ENCODE measurements at places on chromosomes 2 and 18. TPM values are rescaled to one million over a fixed set of nuclear protein-coding genes. Genes with fewer than 3 reads are reported as not detected.

- no peak for DNase-seq
Measured at GRCh38 chr2:27727257-27727656, 44.3 kb upstream of the MRPL33 start.

Gene AQP4
- total RNA-seq = not detected

Gene RAB6C
- 0.13 TPM for total RNA-seq

DNA sequence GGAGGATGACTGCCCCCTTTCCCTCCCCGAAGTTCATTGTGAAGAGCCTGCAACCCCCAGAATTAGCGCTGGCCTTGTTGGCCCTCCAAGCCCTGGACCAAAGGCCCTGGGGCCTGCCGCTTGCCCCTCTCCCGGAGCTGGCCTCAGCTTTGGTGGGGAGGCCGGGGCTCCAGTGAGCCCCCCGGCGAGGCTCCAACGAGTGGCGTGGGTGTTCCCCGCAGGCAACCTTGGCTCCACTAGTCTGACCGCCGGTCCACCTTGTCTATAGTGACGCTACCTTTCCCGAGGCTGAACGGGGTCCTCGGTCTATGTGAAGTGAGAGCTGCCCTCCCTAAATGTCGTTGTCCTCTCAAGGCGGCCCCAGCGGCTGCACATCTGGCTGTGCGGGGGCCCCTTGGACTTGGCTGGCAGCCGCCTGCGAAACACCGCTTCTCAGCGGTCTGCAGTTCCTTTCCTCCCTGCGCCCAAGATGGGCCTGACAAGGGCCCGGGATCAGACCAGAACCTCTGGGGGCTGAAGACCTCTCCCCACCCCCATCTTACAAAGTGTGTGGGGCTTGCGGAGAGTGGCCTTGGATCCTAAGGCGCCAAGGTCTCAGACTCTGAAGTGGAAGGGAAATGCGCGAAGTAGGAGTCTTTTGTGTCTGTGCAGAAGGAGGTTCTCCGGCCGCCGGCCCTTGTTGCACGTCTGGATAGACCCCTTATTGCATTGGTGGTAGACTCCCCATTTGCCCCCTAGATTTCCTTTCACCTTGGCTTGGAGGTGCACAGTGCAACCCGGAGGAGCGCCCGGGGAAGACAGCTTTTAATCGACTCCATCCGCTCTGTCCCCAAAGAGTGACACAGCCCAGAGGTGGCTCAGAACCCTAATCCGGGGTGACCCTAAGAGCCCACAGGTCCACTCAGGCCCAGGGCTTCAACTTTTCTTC lies 3.9 kb upstream of the HOXD10 start:
- DNase-seq = no peak

GRCh38 chr2:237012577-237013267 lies 73.0 kb upstream of the COPS8 start:
- DNase-seq = no peak

DNA sequence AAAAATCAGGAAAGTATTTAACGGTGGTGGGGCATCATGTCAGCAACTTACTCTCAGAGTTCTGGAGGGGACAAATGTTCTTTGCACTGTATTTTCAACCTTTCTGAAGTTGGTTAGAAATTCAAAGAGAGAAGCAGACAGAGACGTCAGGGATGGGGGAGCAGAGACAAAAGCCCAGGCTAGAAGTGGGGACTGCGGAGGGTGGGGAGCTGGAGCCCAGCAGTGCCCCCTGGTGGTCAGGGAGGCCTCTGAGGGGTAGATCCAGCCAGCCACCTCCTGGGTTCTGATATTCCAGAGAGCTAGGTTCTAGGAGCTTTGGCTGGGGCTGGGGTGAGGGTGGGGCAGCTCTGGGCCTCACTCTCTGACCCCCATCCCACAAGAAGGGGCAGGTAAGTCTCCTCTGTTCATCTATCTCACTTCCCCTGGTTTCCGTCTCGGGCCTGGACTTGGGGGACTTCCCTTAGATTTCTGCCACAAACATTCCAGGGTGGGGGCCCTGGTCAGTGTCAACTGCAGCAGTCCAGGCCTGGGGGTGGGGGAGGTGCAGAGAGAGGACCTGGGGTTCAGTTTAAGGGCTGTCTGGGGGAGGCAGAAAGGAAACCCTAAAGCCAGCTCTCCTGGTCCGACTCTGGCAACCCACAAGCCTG lies 8.9 kb downstream of the TNS1 start:
- no peak for DNase-seq

Gene IL1A
- total RNA-seq = not detected

- DNase-seq = no peak
Measured at GRCh38 chr2:120772261-120772660, 36.6 kb downstream of the GLI2 start.

- no peak for DNase-seq
Measured at GRCh38 chr2:142241016-142241415, 110.2 kb upstream of the LRP1B start.

GRCh38 chr2:171545086-171545485 lies 22.8 kb downstream of the CYBRD1 start:
- no peak for DNase-seq

DNA sequence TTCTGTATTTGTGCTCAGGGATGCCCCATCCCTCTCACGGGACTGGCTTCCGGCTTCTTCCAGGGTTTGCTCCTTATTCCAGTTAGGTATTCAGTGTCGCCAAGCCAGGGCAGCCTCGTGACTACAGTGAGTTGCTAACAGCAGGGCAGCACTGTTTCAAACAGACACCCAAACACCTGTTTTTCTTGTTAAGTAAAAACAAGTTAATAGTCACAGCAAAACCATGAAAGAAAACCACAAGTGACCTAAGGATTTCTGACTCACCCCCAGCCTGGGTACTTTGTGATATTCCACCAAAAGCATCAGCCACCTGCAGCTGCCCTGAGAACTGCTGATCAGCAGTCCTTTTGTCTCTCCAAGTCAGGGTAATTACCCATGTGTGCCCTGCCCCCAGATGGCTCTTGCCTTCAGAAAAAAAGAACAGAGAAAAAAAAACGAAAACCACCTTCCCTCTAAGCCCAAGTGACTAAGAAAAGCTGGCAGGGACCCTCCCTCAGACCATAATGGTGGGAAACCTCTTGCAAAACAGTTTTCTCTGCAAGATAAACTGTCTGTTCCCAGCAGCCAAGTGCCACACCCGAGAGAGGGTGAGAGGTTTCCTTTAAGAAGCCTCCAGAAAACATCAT lies 178.2 kb downstream of the ANAPC1 start:
- peak; percentile 96 for DNase-seq

DNA sequence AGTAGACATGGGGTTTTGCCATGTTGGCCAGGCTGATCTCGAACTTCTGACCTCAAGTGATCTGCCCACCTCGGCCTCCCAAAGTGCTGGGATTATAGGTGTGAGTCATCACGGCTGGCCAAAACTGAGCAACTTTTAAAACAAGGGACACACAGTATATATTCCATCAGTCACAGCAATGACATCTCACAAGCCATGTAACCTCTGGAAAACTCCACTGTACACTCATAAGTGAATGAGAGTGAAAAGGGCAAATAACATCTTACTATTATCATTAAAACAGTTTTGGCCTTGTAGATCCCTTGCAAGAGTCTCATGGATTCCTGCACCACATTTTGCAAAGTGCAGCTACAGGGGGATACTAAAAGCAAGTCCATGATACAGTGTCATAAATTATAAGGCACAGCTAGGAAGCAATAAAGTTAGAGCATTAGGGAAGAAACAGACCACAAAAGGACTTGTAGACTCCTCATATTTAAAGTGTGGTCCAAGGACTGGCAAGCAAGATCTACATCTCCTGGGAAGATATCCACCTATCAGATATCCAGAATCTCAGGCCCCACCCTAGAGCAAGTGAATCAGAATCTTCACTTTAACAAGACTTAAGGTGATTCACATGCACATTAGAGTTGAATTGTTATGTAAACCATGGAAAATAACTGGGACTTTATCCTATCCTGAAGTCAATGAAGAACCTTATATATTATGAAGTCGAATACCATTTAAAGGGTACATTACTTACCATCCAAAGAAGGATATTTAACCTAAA lies 5.7 kb downstream of the SMC6 start:
- DNase-seq = no peak

DNA sequence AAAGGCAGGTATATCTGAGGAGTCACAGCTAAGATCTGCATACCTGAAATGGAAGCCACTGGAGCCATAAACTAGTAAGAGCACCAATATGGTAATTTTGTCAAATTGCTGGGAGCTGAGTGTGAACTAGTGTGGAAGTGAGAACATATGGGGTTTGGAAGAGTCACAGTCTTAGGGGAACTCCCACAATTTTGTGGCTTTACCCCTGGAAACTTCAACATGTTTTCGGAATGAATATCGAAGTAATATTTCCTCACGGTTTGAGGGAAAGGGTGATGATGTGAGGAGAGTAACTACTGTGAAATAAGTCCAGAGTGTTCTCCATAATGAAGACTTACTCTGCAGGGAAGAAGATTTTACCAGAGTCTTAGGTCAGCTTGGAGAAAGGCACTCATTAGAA lies 565.9 kb downstream of the RIT2 start:
- no peak for DNase-seq

DNA sequence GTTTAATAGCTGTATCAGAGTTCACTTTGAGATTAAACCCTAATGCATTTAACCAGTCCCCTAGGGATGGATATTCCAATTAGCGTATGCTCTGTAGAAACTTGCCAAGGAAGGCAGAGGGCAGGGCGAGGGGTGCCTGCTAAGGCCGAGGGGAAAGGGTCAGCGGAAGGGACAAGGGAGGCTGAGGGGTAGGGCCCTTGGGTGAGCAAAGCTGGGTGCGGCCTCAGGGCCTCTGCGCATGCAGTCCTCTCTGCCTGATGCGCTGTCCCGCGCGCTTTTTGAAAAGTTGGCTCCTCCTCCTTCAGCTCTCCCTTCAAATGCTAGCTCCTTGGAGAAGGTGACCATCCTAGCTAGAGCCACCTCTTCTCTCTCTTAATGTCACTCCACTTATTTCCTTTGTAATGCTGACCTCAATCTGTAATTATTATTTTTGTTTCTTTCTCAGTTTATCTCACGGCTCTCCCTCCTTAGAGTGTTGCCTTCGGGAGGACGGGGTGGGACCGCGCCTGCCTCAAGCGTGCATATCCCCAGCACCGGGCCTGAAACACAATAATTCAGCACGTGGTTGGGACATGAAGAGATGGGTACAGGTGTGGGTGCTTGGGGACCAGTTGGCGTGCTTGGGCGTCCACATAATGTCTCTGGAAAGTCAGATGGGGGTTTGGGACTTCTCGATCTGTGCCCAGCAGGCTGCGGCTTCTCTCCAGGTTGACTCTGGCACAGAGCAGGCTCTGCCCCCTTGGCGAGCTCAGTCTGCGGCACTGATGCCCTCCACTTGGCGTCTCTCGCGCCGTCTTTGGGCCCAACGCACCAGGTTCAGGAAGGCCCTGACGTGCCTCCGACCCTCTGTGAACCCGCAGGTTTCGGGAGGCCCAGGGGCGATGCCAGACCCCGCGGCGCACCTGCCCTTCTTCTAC lies 10.0 kb downstream of the ZAP70 start:
- DNase-seq = no peak

DNA sequence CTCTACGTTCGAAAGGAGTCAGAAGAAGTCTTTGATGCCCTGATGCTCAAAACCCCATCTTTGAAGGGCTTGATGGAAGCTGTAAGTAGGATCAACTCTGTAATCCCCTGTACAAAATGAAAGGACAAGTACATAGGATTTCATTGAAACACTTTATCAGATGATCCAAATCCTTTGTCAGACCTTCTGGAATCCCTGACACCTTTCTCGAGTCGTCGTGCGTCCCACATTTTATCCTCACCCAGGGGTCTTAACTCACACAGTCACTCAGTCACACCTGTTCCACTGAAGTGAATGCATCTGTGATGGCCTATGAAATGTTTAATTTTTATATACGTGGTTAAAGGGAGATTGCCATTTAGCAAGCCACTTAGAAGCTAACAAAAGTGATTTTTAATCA lies 44.8 kb downstream of the GRHL1 start:
- DNase-seq = no peak

GRCh38 chr2:190126798-190127197 lies 64.3 kb upstream of the MSTN start:
- DNase-seq = no peak

GRCh38 chr2:166671235-166671634 lies 177.2 kb upstream of the SCN7A start:
- no peak for DNase-seq

DNA sequence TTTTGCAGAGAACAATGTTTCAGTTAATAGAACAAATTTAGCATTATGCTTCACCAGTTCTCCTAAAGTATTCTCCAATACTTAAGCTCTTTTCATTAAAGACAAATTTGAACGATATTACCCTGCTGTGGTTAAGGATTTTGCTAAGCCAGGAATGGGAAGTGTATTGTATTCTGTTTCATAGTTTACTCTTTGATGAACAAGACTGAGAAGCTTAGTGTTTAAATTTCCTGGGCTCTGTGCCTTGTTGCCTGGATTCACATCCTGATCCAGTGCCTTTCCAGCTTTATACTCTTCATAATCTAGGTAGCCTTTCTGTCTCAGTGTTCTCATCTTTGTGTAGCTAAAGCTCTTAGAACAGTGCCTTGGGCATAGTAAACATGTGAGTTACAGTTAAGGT lies 58.6 kb upstream of the GLS start:
- DNase-seq = no peak

Gene PRLH
- total RNA-seq = not detected

Gene IHH
- total RNA-seq = 0.23 TPM

GRCh38 chr2:218073185-218073584 lies 4.1 kb downstream of the RUFY4 start:
- no peak for DNase-seq

DNA sequence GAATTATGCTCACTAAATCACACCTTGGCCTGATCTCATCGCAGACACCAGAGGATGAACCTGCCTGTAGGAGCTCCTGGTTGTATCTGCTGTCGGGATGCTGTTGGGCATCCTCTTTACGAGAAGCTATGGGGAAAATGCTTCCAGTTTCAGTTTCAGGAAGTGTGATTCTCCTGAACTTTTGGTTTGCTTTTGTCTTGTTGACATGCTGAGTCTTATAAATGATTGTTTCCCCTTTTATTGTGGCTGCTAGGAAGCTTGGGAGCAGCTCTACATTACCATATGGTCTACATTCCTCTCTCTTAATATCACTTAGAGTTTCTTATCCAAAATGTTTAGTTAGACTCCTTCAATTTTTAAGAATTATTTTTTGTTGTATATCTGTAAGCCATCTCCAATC lies 227.5 kb downstream of the MTX2 start:
- no peak for DNase-seq

- no peak for DNase-seq
Measured at GRCh38 chr18:30481871-30482270, 560.7 kb downstream of the DSC3 start.

DNA sequence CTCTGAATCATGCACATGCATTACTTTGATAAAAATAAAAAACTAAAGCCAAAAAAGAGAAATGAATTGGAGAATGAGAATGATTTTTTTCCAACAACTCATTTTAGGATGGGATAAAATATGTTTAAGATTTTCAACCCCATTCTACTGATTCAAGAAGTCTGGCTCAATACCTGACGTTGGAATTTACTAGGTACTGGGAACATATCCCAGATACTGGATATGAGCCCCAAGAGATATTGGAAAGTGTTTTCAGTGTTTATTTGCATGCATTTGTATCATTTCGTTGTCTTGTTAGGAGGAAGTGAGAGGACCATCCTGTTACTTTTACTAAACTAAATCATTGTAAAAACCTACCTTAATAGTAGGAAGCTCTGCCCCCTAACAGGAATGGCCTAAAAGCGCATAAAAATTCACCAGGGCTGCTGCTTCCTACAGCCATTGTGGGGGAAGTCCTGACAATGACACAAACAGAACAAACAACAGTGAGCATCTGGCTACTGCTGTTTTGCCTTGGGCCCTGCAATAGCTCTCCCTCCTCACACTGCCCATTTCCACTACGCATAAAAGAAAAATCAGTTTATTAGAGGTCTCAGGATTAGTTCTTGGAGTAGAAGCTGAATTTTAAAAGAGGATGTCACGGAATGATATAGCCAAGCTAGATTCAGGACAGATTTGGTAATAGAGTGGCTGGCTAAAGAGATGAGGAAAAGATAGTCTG lies 35.2 kb downstream of the ANKAR start:
- no peak for DNase-seq
